ENCODE measurements at places on chromosomes 3 and 15.

DNA sequence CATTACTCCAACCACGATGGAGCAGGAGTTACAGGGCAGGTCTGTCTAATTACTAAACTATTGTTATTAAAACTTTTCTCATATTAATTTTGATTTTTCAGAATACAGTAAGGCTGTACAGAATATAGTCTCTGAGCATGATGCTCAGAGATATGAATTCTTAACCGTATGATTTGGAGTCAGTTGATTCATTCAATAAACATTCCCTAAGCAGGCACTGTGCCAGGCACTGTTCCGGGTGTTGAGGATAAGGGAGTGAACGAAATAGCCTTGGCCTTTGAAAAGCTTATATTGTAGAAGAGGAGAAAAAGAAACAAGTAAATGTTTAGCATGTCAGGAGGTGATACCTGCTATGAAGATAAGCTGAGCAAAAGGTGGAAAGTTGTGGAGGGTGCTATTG is 187.3 kb downstream of the KCNAB1 start:
- no peak for DNase-seq

DNA sequence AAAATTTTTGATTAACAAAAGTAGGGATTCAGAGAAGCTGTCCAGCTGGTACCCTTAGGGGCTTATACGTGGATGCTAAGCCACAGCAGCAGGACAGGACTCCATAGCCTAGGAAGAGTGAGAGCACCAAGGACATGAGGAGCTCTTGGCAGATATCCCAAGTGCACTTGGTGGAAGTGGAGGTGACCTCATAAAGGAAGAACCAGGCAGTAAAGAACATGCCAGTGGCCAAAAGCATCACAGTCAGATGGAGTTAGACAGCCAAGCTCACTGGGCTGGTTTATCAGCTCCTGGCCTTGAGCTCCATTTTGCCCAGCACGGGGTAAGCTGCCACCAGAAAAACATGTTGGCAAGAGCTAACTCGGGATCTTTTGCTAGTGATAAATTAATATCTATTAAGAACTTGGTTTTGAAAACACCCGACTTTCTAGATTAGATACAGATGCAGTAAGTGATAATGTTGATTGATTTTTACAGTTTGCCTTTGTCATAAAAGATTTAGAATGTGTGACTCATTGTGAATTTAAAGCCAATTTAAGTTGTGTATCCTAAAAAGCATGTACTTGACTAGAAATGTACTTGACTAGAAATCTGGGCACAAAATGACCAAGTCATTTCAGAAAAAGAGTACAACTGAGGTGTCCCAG is 108.0 kb downstream of the CMSS1 start:
- DNase-seq, result no peak

DNA sequence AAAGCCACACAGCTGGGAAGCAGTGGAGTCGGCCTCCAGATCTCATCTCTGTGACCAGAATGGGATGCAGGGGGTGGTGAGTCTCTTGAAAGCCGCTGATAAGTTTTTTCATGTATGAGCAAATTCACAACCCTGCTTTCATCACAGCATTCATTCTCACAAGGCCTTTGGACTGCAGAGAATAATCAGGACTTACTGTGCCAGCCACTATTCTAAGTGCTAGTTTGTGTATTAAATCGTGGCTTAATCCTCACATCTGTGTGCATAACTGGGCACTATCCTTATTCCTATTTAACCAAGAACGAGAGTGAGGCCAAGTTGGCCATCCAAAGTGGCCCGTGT is 64.2 kb upstream of the POLG start:
- DNase-seq, result no peak

DNA sequence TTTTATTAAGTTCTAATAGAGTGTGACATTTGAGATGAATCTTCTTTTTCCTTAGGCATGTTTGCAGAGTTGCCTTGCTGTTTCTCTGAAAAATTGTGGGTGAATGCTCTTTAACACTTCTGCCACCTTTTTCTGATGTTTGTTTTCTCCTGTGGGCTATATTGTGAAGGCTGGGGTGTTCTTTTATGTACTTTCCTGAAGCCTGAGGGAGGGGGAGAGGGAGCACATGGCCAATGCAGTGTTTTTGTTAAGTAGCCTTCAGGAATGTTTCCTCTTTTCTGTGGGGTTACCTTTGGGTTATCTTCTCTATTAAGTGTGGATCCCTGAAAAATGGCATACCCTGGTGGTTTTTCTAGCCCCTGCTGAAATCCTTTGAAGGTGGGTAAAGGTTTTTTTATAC is 50.2 kb downstream of the CMC1 start:
- DNase-seq, result no peak

DNA sequence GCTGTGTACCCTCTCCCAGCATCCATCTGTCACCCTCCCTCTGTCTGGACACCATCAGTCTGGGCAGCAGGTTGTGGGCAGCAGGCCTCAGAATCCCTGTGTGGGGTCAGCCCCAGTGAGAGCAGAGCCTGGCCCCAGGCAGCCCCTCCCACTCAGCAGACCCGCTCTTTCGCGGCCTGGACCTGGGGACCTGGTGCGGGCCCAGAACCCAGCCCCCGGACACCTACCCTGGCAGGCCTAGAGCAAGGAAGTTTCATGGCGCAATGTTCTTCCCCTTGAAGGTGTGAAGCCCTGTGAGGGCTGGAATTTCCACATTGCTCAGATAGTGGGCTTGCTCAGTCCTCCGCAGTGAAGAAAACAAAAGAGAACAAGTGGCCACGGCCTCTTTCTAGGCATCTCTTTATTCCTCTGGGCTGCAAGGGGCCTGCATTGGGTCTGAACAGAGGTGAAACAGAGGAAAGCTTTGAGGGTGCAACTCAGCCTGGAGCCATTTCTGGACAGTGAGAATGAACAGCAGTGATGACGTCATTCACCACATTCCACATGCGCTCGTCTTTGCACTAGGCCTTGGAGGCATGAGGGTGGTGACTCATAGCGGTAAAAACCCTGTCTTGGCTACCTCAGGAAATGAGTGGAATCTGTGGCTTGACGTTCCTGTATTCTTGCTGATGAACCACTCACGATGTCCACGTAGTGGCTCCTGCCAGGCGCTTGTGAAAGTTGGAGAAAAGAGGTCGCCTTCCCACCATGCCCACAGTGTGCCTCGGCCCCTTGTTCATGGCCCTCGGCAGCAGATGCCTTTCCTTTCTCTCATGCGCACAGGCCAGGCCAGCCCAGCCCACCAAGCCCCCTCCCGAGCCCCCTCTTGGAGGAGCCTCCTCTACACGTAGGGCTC is 66.1 kb downstream of the SLC30A4 start:
- DNase-seq, result peak; percentile 19

- DNase-seq, result no peak
These were observed 316.2 kb upstream of the UMPS start for GRCh38 chr3:124413989-124414598.

GRCh38 chr3:23094412-23094811 is 108.7 kb upstream of the UBE2E2 start:
- DNase-seq, result no peak

DNA sequence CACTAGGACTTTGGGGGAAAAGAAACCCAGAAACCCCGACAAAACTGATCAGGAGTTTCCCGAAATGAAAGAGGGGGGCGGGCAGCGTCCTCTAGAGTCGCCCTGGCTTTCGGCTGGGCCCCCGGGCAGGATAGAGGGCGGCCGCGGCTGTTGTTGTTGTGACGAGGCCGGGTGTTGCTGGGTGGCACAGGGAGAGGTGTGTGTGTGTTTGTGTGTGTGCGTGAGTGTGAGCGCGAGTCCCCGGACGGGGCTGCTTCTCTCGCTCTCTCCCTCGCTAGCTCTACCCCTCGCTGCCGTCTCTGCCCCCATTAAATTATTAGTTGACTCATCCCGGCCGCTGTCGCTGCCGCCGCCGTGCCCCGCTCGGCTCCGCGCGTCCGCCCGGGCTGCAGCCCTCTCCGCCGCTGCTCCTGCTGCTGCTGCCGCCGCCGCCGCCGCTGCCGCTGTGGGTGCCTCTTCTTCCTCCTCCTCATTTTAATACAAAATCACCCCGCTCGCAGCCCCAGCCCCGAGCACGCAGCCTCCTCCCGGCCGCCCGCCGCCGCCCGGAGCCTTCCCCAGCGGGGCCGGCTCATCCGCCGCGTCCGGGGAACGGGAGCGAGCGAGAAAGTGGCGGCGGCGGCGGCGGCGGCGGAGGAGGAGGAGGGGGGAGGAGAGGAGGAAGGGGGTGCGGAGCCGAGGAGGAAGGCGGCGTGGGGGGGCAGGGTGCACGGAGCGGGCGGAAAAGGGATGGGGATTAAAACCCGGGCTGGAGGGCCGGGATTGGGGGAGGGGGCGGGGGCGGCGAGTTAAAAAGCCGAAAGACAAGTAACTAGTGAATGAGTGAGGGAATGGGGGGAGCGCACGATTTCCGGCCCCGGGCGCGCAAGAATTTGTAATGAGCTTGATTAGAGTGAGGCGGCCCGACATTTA is at the start of gene SATB1:
TSS of gene SATB1 (minus strand) at position 611 of the 912 bp plus-strand sequence. CDS start 4,372 bp downstream, outside the sequence.
- DNase-seq, result no peak

DNA sequence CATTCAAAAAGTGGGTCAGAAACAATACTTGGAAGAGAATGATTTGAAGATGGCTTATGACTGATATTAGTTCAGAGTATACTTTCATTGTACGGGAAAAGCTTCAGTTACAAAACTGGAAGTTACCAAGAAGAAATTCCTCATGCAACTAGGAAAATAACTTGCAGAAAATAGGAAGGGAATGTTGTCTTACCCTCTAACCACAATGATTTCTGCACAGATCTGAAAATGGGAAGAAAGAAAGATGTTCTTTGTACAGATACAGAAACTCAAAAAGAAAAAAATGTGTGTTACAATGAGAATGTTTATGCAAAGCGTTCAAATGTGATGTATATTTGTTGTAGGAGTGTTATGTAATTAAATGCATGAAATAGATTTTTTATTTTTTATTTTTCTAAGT is 3.7 kb downstream of the ZNF280D start:
- DNase-seq, result no peak

DNA sequence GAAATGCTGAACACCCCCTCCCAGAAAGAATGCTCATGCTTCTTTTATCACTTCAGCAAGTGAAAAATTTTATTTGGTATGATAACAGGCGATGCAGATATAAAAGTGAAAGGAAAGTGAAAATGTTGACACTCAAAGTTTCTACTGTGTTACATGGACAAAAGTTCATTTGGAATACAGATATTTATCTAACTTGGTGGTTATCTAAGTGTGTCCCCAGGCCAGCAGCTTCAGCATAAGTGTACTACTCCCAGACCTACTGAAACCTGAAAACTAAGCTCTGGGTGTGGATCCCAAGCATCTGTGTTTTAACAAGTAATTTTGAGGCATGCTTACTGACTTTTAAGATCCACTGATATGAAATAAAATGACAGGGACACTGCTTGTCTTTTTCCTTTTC is 157.1 kb upstream of the BCHE start:
- DNase-seq, result no peak

Data from stimulated activated CD8-positive, alpha-beta memory T cell treated with anti-CD3 and anti-CD28 coated beads, Interleukin-7, amount 100 ng/mL, for 1 hour (primary cell).